ENCODE measurements at places on chromosomes 4 and X.

- DNase-seq, result no peak
These were observed 243.3 kb downstream of the SLC7A11 start for GRCh38 chr4:137998666-137999429.

DNA sequence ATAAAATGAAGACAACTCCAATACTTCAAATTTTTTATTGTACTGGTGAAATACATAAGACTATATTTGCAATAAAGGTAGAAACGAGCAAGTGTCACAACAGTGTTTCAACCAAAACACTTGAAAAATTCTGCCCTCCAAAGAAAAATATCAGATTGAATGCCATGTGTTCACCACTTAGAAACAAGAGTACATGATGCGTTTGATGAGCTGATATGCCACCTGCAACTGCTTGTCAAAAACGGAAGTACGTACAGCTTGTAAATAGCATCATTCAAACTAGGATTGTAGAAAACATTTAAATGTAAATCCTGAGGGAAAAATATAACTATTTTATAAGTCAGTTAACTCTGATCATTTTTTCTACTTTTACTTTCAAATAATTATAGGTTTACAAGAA is 276.1 kb downstream of the ANTXR2 start:
- DNase-seq, result no peak

- DNase-seq, result no peak
These were observed 57.9 kb downstream of the C4orf50 start for GRCh38 chr4:5960252-5960880.

GRCh38 chr4:138292321-138292720 is 50.2 kb upstream of the SLC7A11 start:
- no peak for DNase-seq

- peak; percentile 76 for DNase-seq
These were observed 601 bp upstream of the FGFBP2 start for GRCh38 chr4:15963576-15963975.

GRCh38 chr4:39166177-39166576 is 16.2 kb upstream of the WDR19 start:
- no peak for DNase-seq

- DNase-seq, result no peak
These were observed 68.7 kb downstream of the NSD2 start for GRCh38 chr4:1939664-1940509.

- no peak for DNase-seq
These were observed 37.4 kb downstream of the PAK3 start for GRCh38 chrX:111133389-111133788.

- no peak for DNase-seq
These were observed 232.1 kb downstream of the CPE start for GRCh38 chr4:165610679-165611437.

- DNase-seq, result no peak
These were observed 172.3 kb downstream of the SHROOM3 start for GRCh38 chr4:76607266-76607799.

GRCh38 chr4:153233761-153234371 is 29.6 kb downstream of the TRIM2 start:
- no peak for DNase-seq

DNA sequence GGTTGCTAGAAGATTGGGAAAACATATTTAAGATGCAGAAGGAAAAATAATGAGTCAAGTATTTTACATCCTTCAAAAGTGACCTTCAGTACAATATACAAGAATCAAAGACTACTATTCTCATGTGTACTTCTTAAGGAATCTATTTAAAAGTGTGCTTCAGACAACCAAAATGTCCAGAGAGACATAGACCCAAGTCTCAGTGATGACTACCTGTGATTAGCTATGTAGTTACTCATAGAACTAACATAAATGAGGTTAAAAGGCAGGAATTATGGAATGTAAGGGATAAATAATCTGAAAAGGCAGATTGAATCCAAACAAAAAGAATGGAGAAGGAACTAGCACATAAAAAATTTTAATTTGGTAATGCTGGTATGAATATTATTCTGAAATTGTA is 634.7 kb upstream of the FAM241A start:
- no peak for DNase-seq

- peak; percentile 18 for DNase-seq
These were observed 46.4 kb downstream of the PAGE2 start for GRCh38 chrX:55135171-55135570.

GRCh38 chrX:19840899-19841648 is 46.3 kb downstream of the SH3KBP1 start:
- no peak for DNase-seq

DNA sequence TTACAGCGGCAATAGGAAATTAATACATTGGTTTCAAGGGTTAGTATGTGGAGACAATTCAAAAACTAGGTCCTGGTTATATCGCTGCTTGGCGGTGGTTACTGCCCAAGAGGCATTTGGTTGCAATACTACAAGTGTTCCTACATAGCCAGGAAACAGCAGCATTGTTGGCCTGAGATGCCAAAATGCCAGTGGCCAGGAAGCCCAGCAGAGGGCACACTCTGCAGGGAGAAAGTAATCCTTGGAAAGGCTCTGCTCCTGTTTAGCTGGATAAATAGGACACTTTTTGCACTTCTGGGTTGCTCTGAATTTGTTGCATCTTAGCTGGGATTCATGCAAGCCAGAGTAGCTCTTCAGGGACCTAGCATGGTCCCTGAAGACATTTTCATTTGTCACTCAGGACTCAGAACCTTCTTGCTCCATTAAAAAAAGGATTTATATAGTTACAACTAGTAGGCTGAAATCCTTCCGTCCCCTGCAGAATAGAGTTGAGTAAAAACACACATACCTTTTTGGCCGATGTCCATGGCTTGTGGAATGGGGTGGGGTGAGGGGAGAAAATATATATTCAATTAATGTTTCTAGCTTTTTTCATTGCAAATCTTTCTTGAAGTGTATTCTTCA is 8.1 kb upstream of the GPR119 start:
- DNase-seq, result peak; percentile 5

GRCh38 chr4:80678413-80678812 is 342.9 kb downstream of the CFAP299 start:
- DNase-seq, result no peak

GRCh38 chr4:56130606-56131155 is 181.9 kb downstream of the CEP135 start:
- DNase-seq, result no peak

GRCh38 chrX:3521396-3521795 is 174.9 kb upstream of the MXRA5 start:
- no peak for DNase-seq

DNA sequence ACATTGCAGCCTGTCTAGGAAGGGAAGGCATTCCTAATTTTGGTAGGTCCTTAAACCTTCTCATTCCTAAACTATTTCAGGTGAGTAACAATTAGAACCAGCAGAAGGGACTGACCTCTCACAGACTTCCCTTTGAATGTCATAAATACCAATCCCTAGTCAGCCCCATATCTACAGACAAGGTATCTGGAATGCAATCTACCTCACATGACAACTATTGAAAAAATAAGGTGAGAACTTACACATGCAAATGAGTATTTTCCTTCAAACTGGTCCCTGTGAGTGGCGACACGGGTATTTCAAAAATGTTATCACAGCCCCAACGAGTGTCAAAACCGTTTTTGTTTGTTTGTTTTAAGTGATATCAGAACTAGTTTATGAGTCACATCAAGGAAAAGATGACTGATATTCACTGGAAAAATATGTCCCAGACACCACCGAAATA is 102.4 kb upstream of the VCX2 start:
- DNase-seq, result no peak

- no peak for DNase-seq
These were observed 4.1 kb downstream of the AFM start for GRCh38 chr4:73485596-73485995.

GRCh38 chr4:174859904-174860303 is 30.9 kb upstream of the GLRA3 start:
- DNase-seq, result no peak

- peak; percentile 71 for DNase-seq
These were observed 79.2 kb downstream of the MTMR1 start for GRCh38 chrX:150772150-150772970.

GRCh38 chr4:77623091-77623490 is 17.5 kb downstream of the CXCL13 start:
- DNase-seq, result no peak

- no peak for DNase-seq
These were observed 3.0 kb upstream of the PHOX2B start for GRCh38 chr4:41751449-41752061.

DNA sequence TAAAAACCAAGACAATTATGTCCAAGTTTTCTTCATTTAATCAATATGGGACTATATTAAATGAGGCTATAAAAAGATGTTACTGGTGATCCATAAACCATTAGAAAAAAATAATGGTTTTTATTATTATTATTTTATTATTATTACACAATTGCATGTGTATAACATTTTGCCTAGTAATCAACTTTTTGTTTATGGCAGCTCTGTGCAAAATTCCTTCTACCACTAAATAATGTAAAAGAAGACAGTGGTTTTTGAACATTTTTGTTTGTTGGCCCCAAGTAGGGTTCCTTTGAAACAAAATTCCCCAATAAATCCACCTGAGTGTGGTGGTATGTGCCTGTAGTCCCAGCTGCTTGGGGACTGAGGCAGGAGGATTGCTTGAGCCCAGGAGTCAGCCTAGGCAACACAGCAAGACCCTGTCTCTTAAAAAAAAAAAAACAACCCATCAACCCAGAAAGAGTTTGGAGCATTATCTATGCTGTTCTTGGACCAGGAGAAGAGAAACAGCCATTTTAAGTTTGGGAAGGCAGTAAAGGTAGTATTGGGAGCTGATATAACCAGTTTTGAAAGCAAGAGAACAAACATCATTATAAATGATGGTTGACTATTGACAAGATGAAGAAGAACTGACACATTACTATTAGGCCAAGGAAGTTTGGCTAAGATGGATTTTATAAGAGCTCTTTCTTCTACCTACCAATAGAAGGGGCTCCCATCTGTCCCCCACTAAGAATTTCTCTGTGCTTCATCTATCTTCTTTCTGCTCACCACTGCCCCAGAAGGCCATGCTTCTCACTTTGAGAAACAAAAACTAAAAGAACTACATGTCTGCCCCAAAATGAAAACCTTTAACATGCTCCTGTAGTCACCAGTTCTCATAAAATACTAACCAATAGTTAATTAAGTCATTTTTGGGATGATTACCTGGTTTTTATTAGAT is 2.2 kb downstream of the TMEM156 start:
- DNase-seq, result no peak

- no peak for DNase-seq
These were observed 127.6 kb upstream of the MID1 start for GRCh38 chrX:10747975-10748374.

DNA sequence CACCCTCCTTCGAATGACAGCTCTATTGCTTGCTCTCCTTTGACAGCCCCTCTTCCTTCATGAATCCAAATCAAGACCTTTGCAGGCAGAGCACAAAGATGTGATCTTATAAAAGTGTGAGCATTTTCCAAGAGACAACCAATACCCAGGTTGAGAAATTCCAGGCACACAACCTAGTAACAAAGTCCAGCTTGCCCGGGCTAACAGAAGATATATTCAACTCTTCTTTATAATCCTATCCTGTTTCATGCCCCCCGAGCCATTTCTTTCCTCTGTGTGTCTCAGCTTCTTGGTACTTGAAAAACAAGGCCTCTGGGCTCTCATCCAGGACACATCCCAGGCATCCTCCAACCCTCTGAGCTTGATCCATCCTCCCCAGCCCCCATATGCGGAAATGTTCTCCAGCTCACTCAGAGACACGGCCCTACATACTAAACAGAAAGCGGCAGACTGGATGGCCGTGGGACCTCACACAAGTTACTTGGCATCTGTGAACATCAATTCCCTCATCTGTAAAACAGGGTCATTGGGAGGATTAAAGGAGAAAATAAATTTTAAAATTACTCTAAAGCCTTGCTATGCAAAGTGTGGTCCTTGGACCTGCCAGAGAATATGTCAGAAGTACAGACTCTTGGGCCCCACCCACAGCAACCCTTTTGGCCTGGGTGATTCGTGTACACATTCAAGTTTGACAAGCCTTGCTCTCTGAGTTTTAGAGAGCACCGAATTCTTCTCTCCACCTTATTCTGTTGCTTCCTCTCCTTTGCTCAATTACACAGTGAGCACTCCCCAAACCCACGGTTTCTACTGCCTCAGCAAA is 627.0 kb downstream of the BCOR start:
- no peak for DNase-seq

Data from CD8-positive, alpha-beta T cell (primary cell).